ENCODE measurements at places on chromosomes 12 and 14. TPM values are rescaled to one million over a fixed set of nuclear protein-coding genes. Genes with fewer than 3 reads are reported as not detected.

- DNase-seq, result no peak
These were observed 971.3 kb upstream of the TMEM132C start for GRCh38 chr12:127295630-127296029.

GRCh38 chr14:54908190-54908589 is 5.6 kb upstream of the GCH1 start:
- DNase-seq, result no peak

Gene PLCZ1
- total RNA-seq, result not detected

Gene MANSC4
- not detected for total RNA-seq

DNA sequence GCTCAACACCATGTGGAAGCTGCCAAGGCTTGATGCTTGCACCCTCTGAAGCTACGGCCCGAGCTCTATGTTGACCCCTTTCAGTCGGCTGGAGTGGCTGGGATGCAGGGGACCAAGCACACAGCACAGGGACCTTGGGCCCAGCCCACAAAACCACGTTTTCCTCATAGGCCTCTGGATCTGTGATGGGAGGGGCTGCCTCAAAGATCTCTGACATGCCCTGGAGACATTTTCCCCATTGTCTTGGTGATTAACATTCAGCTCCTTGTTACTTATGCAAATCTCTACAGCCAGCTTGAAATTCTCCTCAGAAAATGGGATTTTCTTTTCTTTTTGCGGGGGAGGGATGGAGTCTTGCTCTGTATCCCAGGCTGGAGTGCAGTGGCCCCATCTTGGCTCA is 46.3 kb downstream of the MON2 start:
- DNase-seq, result no peak

DNA sequence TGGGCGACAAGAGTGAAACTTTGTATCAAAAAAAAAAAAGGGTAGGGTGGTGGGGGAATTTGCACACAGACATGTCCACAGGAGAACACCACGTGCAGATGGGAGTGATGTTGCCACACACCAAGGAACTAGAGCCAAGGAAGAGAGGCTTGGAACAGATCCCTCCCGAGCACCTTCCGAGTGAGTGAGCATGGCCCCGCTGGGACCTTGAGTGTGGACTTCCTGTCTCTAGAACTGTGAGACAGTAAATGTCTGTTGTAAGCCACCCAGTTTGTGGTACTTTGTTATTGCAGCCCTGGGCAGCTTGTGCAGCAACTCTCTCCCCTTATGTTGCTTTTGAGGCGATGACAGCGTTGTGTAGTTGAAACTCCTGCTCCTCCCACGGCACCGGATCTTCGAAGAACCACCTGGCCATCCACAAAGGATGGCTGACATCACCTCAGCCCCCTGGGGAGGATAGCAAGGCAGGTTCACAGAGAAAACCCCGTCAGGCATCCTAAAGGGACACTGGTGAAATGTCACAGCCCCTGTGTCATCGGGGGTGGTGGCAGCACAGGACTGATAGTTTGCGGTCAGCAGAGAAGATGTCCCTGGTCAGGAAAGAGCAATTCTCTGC is 54.7 kb upstream of the PLEKHG3 start:
- DNase-seq, result no peak

Gene CCDC88C
- total RNA-seq, result 2.9 TPM

DNA sequence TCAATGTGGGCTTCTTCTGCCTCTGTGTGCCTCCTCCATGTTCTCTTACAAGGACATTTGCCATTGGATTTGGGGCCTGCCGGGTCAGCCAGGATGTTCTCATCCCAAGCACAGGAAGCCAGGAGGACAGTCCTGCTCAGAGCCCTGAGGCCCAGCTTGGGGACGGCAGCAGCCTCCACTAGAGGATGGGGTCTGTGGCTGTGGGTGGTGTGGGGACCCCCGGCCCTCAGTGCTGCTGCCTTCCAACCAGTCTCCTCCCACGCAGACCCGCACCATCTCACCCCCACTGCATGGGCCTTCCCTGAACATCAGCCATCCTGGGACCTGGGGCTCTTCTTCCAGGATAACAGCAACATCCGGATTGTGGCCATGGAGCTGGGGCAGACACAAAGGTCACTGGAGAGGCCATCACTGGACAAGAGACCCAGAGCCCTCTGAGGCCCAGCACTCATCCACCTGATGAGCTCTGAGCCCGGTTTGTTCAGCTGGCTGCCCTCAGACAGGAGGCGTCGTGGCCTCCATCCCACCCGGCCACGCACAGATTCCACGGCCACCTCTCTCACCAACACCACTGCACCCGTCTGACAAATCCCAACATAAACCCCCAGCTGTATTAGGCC is 56.5 kb upstream of the C14orf180 start:
- DNase-seq, result no peak

Gene EFS
- total RNA-seq, result 3.2 TPM

DNA sequence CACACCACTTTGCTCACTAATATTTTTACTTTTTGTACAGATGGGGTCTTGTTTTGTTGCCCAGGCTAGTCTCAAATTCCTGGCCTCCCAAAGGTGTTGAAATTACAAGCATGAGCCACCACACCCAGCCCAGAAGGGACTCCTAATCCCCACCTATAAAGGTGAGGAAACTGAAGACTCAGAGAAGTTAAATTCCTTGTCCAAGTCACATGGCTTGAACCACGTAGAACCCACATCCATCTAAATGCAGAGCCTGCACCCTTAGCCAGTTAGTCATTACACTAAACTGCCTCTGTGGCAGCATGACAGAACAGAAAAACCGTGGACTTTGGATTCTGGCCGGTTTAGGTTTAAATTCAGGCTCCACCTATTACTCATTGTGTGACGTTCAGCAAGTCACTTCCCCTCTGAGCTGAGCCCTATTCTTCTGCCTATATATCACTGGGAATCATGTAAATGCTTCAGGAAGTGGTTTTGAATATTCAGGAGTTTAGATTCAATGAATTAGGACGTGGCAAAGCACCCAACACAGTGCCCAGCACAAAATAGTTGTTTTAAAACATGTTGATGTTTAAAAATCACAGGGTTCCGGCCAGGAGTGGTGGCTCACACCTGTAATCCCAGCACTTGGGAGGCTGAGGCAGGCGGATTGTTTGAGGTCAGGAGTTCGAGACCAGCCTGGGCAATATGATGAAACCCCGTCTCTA is 3.0 kb upstream of the CORO1C start:
- no peak for DNase-seq

- no peak for DNase-seq
These were observed 108.5 kb downstream of the DACT1 start for GRCh38 chr14:58746261-58746660.

GRCh38 chr12:53174881-53175491 is 5.5 kb upstream of the ZNF740 start:
- no peak for DNase-seq

Data from Right ventricle myocardium superior (tissue), 1 donor.